Occipital lobe (tissue), 3 donors: ENCODE measurements at places on chromosomes 5 and 9. TPM values are rescaled to one million over a fixed set of nuclear protein-coding genes. Genes with fewer than 3 reads are reported as not detected.

GRCh38 chr5:107253246-107253645, 417.5 kb downstream of the EFNA5 start:
- DNase-seq = no peak

Gene INPP5E
- total RNA-seq = 11.5 TPM

GRCh38 chr9:116494815-116495634, 192.1 kb upstream of the TRIM32 start:
- no peak for DNase-seq

Gene KLF4
- 1.9 TPM for total RNA-seq

Gene NR3C1
- total RNA-seq = 27.1 TPM

DNA sequence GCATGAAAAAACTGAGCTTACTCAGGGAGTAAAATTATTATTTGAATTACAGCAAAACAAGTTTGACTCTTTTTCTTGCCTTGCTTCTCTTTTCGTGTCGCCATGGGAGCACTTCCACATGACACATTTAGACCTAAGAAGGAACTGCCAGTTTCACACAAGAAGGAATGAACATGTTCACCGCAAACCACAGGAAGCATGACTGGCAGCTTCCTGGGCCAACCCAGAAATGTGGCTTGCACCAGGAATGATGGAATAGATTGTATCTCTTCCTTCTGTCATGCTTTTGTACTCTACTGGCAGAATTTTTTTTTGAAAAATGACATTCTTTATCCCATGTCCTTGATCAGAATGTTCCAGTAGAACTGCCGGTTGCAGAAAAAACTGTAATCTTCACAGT, 32.9 kb upstream of the MAN2A1 start:
- DNase-seq = no peak

Gene TMEM267
- 14.0 TPM for total RNA-seq

DNA sequence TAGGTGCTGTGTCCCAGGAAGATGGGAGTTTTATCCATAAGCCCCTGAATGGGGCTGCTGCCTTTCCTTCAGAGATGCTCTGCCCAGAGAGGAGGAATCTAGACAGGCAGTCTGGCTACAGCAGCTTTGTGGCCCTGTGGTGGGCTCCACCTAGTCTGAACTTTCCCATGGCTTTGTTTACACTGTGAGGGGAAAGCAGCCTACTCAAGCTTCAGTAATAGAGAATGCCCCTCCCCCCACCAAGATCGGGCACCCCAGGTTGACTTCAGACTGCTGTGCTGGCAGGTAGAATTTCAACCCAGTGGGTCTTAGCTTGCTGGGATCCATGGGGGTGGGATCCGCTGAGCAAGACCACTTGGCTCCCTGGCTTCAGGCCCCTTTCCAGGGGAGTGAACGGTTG, 100.9 kb upstream of the DPYSL3 start:
- no peak for DNase-seq

Gene C5orf46
- not detected for total RNA-seq

Gene GRXCR2
- total RNA-seq = not detected

DNA sequence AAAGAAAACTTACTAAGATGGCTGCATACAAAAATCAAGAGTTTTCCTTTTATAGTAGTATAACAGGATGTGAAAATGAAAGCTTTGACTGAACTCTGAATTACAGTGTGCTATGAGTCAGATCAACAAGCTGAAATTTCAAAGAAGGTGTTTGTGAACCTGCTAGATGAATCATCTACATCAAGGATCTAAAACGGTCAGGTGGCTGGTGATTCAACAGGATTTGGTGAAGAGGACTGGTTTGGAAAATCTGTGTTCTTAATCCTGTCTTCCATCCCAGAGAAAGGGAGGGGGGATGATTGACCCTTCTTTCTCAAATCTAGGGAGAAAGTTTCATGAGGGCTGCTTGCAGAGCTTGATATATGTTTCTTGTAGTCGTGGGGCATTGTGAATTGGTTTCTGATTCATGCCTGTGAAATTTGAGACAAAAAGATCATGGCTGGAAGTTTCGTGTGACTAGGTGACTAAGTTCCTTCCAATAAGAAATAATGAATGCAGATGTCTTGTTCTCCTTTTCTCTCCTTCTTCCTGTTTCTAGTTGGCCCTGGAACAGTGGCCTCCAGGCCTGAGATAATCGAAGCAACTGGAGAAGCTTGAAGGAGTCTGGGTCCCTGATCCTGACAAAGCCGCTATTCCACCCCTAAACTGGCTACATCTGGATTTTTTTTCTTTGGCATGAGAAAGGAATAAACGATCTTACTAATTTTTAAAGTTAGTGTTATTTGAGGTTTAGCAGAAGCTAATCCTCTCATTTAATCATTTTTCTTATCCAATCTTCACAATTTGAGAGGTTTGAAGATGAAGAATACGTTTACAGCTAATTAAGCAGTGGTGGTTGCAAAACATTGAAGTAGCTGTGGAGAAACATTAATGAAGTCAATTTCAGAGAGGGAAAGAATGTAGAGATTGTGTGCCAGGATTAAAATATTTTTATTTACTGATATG, 67.2 kb downstream of the MRPS30 start:
- DNase-seq = peak; percentile 19

Gene SHOC1
- 0.16 TPM for total RNA-seq

Gene SAPCD2
- total RNA-seq = 1.6 TPM

Gene CACNA1B
- 35.6 TPM for total RNA-seq

DNA sequence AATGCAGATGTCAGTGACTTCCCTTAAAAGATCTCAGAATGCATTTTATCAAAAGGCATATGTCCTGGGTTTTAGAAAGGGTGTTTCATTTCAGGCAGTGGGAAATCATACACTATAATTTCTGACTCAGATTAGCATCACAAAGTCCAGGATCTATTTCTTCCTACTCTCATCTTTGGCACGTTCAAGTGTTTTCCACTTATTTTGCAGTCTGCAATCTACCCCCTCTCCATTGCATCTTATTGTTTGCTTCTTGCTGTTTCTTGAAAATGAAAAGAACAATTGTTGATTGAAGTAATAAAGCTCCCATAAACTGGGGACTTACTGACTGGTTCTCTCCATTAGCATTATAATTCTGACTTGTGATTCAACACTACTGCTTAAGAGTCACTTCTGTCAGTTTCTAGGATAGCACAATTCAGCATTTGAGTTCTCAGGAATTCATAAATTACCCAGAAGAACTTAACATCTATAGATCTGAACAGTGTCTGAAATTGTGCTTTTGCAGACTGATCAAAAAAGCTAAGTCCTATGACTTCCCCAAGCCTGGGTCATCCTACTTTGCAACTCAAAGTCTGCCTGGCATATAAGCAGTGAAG, 332.9 kb downstream of the RASEF start:
- DNase-seq = no peak

Gene UBLCP1
- total RNA-seq = 14.0 TPM

DNA sequence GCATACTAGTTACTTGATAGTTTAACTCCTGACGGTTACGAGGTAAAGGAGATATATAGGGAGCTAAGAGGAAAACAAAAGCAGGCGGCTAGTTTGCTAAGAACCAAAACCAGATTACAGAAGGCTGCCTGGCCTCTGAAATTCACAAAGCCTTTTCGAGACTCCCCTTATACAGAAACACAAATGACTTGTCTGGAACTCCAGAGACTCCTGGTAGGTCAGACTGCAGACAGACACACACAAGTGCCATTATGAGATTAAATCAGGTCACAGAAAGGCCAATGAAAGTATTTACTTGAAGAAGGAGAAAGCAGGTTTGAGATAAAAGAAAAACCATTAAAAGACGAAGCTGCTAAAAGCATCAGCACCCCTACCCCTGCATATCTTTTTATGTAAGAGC, 142.5 kb upstream of the LRRTM2 start:
- DNase-seq = no peak

Gene APBA1
- 29.0 TPM for total RNA-seq

Gene PCDHGA2
- 6.9 TPM for total RNA-seq

DNA sequence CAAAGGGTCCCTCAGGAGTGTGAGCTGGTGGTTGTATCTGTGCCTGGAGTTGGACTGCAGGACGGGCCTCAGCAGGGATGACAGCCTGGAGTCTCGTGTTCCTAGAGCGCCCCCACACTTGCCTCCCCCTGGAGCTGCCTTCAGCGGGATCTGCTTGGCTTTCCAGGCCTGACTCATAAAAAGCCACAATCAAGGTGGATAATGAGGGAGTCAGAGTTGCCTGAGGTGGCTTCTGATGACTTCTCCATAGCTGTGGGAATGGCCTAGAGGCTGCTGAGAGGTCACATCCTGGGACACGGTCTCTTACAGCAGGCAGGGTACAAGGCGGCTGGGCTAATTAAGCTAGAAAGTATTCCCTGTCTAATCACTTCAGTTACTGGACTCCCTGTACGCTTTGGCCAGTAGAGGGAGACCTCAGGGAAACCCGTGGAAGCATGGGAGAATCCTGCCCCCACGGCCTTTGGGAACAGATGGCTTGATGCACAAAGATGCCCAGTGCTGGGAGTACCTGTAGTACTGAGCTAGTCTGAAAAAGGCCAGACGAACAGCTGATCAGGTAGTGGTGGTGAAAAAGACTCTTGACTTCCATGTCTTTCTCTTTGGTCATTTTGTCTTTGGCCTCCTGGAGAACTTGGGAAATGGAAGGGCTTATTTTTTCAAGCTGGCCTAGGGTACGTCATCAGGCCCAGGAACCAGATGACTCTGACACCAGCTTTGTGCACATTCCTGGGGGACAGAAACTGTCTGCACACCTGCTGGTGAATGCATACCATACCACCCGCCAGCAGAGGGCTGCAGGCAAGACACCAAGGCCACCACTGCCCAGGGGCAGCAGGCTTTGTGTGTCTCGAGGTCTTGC, 16.1 kb upstream of the FRRS1L start:
- DNase-seq = no peak

Gene ZNF658
- total RNA-seq = 21.5 TPM

DNA sequence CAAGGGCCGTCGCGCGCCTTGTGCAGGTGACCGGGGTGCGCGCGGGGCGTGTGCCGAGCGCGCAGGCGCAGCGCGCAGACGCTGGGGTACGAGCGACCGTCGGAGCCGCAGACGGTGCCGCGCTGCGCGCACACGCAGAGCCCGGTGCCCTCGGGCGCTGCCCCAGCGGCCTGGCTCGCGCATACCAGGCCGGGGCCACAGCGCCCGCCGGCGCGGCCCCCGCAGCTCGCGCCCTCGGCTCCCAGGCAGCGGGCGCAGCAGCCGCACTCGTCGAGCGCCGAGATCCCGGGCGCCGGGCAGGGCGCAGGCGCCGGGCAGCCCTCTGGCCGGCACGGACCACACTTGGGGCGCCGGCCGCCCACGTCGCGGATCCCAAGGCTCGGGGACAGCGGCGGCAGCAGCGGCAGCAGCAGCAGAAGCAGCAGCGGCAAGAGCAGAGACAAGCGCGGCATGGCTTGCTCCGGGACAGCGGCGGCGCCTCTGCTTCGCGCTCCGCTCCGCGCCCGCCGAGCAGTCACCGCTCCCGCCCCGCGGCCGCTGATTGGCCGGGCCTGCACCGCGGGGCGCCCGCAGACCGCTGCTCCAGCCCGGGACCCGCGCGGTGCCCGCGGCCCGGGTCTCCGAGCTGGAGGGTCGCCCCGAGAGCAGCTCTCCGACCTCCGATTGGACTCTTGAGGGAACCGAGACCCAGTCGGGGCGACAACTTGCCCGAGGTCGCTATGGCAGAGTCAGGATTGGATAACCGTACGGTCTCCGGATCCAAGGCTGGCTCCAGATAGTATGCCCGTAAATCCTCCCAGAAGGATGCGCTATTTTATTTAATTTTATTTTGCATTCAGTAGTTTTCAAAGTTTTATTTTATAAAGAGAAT, at the start of gene IGFBPL1:
Gene IGFBPL1 (minus strand): TSS at position 482 of the 871 bp plus-strand sequence. CDS start 30 bp downstream, at position 452.
- DNase-seq = no peak

DNA sequence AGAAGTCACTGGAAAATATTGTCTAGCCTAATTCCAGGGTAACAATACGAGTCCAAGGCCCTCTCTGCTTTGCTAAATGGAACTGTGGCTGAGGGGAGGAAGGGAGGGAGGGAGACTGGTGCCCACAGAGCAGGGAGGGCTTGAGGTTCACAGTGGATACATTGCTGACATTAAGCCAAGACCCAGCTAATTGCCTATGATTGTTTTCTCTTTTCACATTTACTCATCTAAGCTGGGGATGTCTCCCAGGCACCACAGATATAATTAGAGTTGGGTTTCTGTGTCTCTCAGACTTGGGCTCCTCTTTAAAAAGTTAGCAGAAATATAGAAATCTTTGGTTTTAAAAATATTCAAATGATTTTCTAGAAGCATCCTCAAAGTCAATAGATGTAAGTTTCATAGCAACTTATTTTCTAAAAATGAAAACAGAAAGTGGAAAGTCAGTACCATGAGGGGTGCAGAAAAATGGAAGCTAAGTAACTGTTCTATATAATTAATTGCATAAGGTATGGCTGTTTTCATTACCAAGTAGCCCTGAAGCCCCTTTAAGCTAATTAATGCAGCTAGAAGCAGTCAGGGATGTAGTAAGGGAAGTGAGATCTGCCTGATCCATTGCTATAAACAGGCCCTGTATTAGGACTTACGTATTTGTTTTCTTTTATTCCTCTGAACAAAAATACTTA, 259.8 kb downstream of the NDUFS4 start:
- DNase-seq = no peak

DNA sequence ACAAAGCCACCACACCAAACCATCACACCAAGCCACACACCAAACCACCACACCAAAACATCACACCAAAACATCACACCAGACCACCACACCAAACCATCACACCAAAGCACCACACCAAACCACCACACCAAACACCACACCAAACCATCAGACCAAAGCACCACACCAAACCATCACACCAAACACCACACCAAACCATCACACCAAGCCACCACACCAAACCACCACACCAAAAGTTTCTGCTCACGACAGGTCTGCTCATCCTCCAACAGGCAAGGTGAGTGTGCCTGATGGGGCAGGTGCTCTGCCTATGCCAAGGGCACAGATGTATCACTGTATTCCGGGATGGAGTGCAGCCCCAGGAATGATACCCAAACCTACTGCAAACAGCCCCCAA, 87.9 kb upstream of the FSTL4 start:
- no peak for DNase-seq

DNA sequence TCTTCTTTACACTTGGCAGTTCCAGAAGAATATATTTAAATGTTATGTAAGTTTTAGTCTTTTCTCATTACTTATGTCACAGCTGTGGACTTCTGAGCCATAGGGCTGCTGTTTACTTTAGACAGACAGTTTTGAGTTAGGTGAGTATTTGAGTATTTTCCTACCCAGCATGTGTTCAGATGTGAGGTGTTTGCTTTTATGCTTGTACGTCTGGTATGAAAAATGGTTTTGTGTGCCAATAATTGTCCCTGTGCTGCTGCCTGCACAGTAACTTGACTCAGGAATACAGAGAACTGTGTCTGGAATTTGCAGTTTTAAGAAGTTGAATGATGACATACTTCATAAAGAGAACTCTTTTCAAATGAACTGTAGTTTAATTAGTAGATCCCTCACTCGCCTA, 20.8 kb downstream of the MEGF10 start:
- DNase-seq = no peak

GRCh38 chr5:177529247-177530203, 12.8 kb upstream of the DDX41 start:
- no peak for DNase-seq

- DNase-seq = no peak
Observed at GRCh38 chr9:71308454-71308853, 187.0 kb upstream of the TRPM3 start.

Gene CACFD1
- 19.0 TPM for total RNA-seq

Gene C5orf52
- not detected for total RNA-seq

Gene CMYA5
- total RNA-seq = 1.2 TPM

- no peak for DNase-seq
Observed at GRCh38 chr5:63928451-63928850, 33.8 kb downstream of the HTR1A start.
